ENCODE measurements at places on chromosomes 6 and 20. TPM values are rescaled to one million over a fixed set of nuclear protein-coding genes. Genes with fewer than 3 reads are reported as not detected.

Gene MEP1A
- not detected for total RNA-seq

Gene PGC
- not detected for total RNA-seq

Gene CLIC5
- 0.16 TPM for total RNA-seq

Gene IMPG1
- not detected for total RNA-seq

Gene SSR1
- total RNA-seq: 127 TPM

Gene BTNL2
- total RNA-seq: not detected

Gene PRDM13
- not detected for total RNA-seq

Gene THBD
- 14.6 TPM for total RNA-seq
